ENCODE measurements at places on chromosomes 4 and X.
A peak's percentile ranks its signal among the peaks of the same experiment; 100 is the strongest.

GRCh38 chr4:76199664-76200211 lies 13.9 kb downstream of the SCARB2 start:
- DNase-seq: no peak

DNA sequence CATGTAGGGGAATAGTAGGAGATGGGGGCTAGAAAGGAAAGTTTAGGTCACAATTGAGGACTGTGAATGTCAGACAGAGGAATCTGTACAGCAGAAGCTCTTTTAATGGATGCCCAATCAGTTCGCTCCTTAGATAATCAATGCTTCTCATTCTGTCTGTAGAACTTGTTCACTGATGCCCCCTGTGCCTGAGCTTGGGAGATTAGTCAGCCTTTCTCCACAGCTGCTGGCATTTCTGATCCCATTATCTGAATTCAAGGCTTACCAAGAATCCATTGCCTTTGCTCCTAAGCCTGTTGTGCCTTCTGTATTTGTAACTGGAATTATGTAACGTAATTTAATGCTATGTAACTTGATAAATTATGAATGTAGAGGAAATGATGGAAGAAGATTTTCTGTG lies 53.2 kb upstream of the BBS12 start:
- DNase-seq: no peak

- no peak for DNase-seq
Observed at GRCh38 chr4:77430847-77431246, 174.8 kb upstream of the CXCL13 start.

DNA sequence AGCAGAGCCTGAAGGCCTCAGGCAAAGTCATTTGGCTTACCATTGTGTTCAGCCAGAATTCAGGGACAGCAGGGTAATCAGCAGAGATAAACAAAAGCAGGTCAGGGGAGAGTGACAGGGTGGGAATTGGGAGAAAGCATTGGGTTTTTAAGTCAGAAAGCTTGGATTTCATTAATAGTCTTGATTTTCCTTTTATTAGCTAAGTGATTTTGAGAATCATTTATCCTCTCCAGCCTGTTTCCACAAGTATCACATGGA lies 410.1 kb downstream of the HNRNPD start:
- no peak for DNase-seq

- peak; percentile 16 for DNase-seq
Observed at GRCh38 chrX:109485470-109486340, 3.8 kb upstream of the GUCY2F start.

DNA sequence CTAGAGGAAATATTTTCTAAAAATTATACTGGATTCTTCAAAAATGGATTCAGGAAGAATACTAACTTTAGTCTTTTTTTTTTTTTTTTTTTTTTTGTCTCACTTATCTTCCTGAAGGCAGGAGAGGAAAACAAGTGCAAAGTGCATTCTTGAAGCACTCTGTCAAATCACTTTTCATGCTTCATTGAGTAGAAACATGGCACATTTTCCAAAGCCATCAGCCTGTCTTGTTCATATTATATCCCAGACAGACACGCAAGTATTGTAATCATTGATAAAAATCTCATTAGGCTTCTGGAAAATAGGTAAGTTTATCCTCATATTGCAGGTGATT lies 1.2 kb downstream of the BBS12 start:
- no peak for DNase-seq

DNA sequence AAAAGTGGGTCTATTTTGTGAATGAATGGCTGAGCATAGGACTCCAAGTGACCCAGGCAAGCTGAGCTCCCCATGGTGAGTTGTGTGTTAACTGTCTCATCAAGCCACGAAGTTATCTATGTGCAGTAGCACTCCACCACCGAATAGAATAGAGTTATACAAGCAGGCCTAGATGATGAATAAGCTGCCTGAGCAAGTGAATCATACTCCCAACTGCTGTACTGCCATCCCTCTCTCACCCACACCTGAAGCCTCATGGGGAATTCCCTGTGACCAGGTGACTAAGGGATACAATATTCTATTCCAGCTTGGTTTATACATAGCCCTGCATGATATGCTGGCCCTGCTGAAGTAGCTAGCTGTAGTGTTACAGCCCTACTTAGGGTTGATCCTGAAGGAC lies 38.7 kb downstream of the KDM5C start:
- no peak for DNase-seq

GRCh38 chr4:54005475-54005874 lies 58.9 kb downstream of the CHIC2 start:
- no peak for DNase-seq

DNA sequence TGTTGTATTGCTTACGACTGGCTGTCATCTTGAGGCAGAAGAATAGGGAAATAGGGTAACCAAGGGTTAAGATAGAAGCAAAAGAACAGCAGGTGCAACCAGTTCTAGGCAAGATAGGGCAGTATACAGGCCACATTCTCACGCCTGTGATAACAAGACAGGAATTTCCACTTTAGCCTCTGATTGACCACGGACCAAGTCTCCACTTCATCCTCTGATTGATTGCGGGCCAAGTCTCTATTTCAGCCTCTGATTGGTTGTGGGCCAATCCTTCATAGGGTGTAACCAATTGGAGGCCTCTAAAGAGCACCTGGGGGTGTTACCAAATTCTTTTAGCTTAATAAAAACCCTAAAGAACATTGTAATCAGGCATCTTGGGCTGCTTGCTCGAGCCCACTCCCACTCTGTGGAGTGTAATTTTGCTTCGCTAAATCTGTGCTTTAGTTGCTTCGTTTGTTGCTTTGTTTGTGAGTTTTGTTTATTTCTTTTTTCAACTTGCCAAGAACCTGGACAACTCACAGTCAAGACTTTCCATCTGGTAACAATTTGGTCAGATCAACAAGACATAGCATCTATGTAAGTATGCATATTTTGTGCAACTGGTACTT lies 8.7 kb upstream of the TBC1D9 start:
- no peak for DNase-seq

DNA sequence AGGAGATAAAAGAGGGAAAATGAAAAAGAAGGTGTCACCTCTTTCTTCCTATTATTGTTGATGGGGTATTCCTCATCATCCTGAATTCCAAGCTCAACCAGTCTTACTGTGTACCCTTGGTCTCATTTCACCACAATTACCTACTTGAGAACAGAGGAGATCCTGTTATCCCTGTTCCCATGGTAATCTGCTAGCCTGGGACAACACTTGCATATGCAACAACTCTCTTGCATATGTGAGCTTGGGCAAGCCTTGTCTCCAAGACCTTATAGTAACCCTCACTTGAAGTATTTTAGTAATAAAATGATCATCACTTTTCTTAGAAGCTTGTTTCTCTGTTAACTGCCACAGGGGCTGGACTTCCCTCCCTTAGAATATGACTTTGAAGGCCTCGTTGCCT lies 253.7 kb downstream of the NAP1L3 start:
- no peak for DNase-seq

GRCh38 chr4:74632634-74633033 lies 161.7 kb downstream of the BTC start:
- peak; percentile 57 for DNase-seq

DNA sequence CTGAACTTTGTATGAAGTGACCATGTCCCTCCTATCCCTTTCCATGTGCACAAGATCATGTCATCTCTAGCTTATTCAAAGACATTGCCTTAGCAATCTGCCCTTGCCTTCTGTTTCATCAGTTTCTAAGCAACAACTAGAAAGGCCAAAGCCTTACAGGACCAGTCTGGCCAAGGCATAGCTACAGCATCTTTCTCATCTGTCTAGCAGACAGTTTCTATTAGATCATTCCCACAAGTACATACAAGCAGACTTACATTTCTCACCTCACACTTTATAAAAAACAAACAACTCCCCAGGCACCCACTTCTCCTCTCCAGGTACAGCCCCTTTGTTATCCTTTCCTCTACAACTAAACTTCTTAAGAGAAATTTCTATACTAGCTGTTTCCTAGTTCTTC lies 188.7 kb upstream of the AADAT start:
- DNase-seq: no peak
